ENCODE measurements at places on chromosomes 11 and 22. TPM values are rescaled to one million over a fixed set of nuclear protein-coding genes. Genes with fewer than 3 reads are reported as not detected.

LRRC56 gene
- 0.44 TPM for polyA plus RNA-seq

GRCh38 chr11:86459682-86460460 is 85.2 kb downstream of the CCDC81 start:
- H3K4me1 ChIP-seq: peaks cover 44% of the 10 kb centered on the region
- peak; percentile 68 for DNase-seq
- no peak overlapping the region for H3K4me3 ChIP-seq
- no peaks in the 10 kb centered on the region for H3K27me3 ChIP-seq
- H3K27ac ChIP-seq: peak overlapping the region; percentile 52
- no peaks in the 10 kb centered on the region for H3K36me3 ChIP-seq

DNA sequence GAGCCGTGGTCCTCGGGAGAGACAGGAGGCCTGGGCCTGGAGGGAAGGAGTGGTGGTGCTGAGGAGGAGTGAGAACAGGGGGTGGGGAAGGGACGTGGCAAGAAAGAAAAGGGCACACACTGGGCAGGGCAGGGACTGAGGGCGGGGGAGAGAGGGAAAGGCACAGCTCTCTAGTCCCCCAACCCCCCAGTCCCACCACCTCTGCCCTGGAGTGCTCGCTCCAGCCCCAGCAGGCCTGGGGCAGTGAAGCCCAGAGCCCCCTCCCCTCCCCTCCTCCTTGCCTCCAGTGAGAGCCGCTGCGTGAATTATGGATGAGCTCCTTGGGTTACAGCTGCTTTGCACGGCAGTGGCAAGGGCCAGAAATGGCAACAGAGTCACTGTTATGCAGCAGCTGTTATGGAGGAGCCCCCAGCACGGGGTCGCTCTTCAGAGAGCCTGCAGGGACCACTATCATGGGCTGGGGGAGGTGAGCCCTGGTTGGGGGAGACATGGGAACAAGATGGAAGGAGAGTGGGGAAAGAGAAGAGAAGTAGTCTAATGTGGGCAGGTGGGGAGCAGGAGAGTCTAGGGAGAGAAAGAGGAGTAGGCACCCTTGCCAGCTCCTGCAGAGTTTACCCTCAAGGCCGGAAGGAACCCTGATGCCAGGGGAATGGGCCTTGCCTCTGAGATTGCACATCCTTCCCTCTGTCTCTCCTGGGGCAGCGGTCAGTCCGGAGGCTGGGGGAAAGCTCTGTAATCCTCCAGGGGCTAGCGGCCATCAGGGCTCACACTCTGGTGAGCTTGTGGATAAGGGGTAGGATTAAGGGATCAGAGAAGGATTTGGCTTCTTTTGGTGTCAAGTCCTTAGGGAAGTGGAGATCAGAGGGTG is 3.6 kb downstream of the RTN4RL2 start:
- DNase-seq: no peak
- H3K36me3 ChIP-seq: no peaks in the 10 kb centered on the region
- H3K4me3 ChIP-seq: no peak overlapping the region

DNA sequence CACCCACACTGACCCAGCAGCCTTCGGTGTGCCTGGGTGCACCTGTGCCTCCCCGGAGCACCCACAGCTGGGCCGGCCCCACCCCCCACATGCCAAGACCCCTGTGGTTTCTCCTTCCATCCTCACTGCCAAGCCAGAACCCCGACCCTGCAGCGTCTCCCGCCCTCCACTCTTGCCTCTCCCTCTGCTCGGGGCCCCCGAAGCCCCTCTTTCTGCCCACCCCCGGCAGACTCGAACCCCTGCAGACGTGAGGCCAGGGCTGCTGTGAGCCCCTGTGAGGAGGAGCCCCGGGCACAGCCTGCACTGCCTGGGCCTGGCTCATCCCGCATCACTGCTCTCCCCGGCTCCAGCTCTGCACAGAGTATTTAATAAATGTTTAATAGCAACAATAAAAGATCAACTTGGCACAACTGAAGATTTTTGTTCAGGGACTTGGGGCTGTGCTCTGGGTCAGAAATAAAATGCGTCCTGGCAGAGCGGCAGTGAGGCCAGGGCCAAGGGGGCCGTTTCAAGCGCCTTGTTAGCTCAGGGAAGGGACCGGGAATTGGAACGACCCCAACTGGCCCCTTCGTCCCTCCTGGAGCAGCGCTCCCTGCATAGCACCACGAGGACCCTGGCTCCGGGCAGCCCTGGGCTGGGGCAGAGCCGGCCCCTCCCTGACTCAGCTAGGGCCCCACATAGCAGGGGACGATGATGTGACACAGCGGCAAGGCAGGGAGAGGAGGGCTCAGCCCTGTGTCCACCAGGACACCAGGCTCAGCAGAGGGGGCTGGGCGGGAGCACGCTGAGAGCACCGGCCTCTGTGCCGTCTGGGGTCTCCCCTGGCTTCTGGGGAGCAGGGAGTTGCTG is 520.8 kb downstream of the BRD1 start:
- no peak overlapping the region for H3K27ac ChIP-seq
- H3K4me1 ChIP-seq: no peaks in the 10 kb centered on the region
- H3K4me3 ChIP-seq: no peak overlapping the region
- H3K36me3 ChIP-seq: no peaks in the 10 kb centered on the region

LRRC10B gene
- not detected for polyA plus RNA-seq

- peak; percentile 15 for DNase-seq
- peaks cover 8% of the 10 kb centered on the region for H3K4me1 ChIP-seq
- no peaks in the 10 kb centered on the region for H3K36me3 ChIP-seq
- no peaks in the 10 kb centered on the region for H3K27me3 ChIP-seq
Observed at GRCh38 chr22:36156515-36157419, 3.8 kb downstream of the APOL3 start.

- H3K27me3 ChIP-seq: no peaks in the 10 kb centered on the region
- no peaks in the 10 kb centered on the region for H3K36me3 ChIP-seq
- H3K4me1 ChIP-seq: peaks cover 9% of the 10 kb centered on the region
- H3K27ac ChIP-seq: no peak overlapping the region
Observed at GRCh38 chr11:16871368-16871767, 132.9 kb downstream of the C11orf58 start.

- H3K4me3 ChIP-seq: no peak overlapping the region
- no peak for DNase-seq
- no peak overlapping the region for H3K27ac ChIP-seq
- H3K4me1 ChIP-seq: no peaks in the 10 kb centered on the region
- no peaks in the 10 kb centered on the region for H3K27me3 ChIP-seq
- H3K36me3 ChIP-seq: no peaks in the 10 kb centered on the region
Observed at GRCh38 chr22:22546490-22546889, 12.6 kb downstream of the PRAME start.

SAA4 gene
- polyA plus RNA-seq: not detected

NXPE2 gene
- polyA plus RNA-seq: 0.09 TPM

- H3K4me3 ChIP-seq: peak overlapping the region; percentile 78
- no peaks in the 10 kb centered on the region for H3K36me3 ChIP-seq
- H3K27me3 ChIP-seq: no peaks in the 10 kb centered on the region
- no peak for DNase-seq
- peaks cover 17% of the 10 kb centered on the region for H3K4me1 ChIP-seq
- peak overlapping the region; percentile 36 for H3K27ac ChIP-seq
Observed at GRCh38 chr22:33919391-33920196, 682 bp downstream of the LARGE1 start.

DNA sequence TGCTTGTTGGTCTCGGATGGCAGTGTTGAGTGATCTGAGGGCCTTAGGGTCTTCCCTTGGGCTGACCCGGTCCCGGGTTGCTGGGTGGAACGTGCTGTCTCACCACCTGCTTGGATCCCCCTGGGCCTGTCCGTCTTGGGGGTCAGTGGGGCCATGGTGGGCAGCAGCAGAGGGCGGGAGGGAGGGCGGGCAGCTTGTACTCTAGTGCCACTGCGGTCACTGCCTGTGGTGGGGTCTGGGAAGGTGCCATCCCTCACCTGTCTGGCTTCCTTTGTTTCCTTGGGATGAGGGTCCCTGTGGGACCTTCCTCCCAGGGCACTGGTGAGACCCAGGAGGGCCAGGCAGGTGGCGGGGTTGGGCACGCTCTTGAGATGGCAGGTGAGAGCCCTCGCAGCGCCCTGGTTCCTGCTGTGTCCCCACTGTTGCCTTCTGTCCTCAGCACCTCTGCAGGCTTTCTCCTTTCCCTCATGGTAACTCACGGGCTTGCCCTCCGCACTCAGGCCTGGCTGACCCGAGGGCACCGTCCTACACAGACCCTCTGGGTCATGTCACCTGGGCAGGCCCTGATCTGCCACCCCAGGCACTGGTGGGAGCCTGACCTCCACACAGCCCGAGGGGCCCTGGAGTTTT is 34.2 kb downstream of the TBC1D22A start:
- no peak overlapping the region for H3K27ac ChIP-seq
- H3K4me3 ChIP-seq: no peak overlapping the region
- DNase-seq: no peak
- H3K36me3 ChIP-seq: peaks cover 44% of the 10 kb centered on the region
- H3K27me3 ChIP-seq: no peaks in the 10 kb centered on the region

DNA sequence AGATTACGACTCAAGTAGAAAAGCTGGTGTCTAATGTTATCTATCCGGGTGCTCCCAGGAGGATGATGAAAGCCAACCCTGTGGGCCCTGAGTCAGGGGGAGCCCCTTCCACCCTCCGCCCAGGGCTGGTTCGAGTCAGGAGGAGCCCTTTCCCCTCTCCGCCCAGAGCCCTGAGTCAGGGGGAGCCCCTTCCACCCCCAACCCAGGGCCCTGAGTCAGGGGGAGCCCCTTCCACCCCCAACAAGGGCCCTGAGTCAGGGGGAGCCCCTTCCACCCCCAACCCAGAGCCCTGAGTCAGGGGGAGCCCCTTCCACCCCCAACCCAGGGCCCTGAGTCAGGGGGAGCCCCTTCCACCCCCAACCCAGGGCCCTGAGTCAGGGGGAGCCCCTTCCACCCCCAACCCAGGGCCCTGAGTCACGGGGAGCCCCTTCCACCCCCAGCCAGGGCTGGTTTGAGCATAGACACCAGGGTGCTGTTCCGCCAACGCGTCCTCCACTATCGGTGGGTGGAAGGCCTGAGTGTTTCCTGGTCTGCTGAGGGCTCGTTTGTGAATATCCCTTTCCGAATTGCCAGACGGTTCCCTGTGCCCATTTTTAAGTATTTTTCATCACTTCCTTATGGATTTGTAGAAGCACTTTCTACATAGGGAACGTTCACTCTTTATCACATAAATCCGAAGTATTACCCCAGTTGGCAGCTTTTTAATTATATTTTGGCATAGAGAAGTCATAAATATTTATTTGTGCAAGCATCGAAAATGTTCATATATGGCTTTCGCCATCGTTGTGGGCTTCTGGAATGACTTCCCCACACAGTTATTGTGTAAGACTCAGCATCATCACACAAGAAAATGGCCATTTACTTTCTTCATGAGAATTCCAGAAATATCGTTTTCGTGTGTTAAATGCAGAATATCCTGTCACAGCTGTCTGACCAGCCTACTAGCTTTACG is 380.6 kb downstream of the BRD1 start:
- H3K4me1 ChIP-seq: no peaks in the 10 kb centered on the region
- no peak for DNase-seq
- no peak overlapping the region for H3K27ac ChIP-seq
- H3K36me3 ChIP-seq: no peaks in the 10 kb centered on the region
- H3K27me3 ChIP-seq: no peaks in the 10 kb centered on the region

DNA sequence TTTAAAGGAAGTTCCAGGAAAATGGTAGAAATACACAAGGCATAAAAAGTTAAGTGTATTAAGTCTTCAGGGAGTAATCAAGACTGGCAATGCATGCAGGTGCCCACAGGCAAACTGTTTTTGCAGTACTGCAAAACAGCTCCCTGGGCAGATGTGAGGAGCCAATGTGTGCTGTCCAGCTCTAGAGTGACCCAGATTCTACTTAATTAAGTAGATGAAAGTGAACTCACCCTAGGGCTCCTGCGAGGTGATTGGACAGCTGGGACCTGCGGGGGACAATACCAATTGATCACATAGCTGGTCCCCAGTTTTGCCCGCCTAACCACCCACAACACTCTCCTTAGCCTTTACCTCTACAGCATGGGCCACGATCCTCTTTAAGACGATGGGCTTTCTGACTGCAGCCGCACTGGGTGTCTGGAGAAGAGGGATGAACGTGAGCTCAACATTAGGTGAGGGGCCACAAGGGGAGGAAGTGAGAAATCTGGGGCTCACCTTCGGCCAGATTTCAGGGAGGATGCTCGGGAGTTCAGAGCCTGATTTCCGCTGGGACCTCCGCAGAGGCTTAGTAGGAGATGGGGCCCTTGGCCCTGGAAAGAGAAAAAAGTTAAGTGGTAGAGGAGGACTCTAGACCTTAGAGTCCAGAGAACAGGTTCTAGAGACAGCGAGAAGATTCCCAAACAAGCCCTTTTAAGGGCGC is 556 bp downstream of the CDCA5 start:
- no peaks in the 10 kb centered on the region for H3K27me3 ChIP-seq
- peak overlapping the region; percentile 84 for H3K27ac ChIP-seq
- H3K4me1 ChIP-seq: peaks cover 29% of the 10 kb centered on the region
- H3K4me3 ChIP-seq: peak overlapping the region; percentile 72

DNA sequence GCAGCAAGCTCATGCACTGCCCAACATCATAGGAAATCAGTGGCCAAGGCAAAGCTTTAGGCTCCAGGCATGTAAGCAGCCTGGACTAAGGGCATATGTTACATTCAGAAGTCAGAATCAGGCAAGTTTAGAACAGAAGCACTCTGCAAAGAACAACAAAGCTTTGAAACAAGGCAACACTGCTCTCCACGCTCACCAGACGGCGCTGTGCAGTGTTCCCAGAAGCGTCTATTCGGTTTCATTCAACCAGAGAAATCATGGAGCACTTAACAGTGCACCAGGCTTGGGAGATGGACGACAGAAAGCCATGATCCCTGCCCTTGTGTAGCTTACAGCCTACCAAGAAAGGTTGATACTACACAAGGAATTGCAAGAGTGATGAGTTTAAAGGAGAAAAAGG is 555.8 kb downstream of the BUD13 start:
- no peaks in the 10 kb centered on the region for H3K4me1 ChIP-seq
- no peak overlapping the region for H3K4me3 ChIP-seq
- no peak overlapping the region for H3K27ac ChIP-seq
- H3K27me3 ChIP-seq: no peaks in the 10 kb centered on the region
- no peak for DNase-seq

DNA sequence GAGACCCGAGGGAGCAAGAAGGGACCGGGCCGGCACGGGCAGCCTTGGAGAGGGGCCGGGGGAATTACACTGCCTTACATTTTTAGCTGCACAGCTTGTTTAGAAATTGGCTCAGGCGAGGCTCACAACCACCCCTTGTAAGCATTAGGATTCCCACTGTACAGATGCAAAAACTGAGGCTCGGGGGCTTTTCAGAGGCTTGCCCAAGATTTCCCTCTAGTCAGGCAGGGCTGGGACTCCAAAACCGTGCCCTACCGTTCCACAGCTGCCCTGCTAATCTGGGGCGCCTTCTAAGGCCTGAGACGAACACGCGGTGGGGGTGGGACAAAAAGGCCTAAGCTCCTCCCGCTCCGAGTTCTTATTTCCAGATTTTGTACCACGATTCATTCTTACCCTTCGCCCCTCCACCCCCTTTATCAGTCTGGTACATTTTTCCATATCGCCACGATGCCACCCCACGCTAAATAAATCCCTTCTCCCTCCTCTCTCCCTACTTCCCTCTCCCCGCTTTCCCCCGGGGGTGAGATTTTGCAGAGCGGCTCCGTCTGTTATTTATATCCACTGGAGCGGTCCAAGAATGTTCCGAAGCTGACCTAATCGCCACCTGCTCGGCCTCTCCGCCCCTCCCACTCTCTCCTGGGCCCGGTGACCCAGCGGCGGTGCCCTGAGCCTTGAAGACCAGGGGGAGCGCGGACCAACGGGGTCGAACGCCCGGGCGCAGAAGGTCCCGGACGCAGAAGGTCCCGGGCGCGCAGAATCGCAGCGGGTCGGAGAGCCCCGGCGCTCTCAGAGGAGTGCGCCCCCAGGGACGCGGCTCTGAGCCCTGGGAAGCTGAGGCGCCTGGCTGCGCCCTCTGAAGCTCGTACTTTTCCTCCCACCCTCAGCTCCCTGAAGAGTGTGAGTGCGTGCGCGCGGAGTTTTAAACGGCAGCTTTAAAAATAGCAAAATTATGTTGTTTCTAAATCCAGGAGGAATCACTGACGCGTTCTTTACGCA is 764 bp upstream of the PACSIN3 start:
- H3K36me3 ChIP-seq: peaks cover 5% of the 10 kb centered on the region
- no peak for DNase-seq
- H3K4me3 ChIP-seq: peak overlapping the region; percentile 75

Measured in keratinocyte (primary cell).